ENCODE measurements at places on chromosomes 7 and 10.
A peak's percentile ranks its signal among the peaks of the same experiment; 100 is the strongest.

GRCh38 chr7:151051108-151051507 is 2.8 kb downstream of the ASIC3 start:
- no peak overlapping the region for H3K4me3 ChIP-seq
- no peaks in the 10 kb centered on the region for H3K36me3 ChIP-seq
- H3K4me1 ChIP-seq: peaks cover 3% of the 10 kb centered on the region
- H3K27ac ChIP-seq: no peak overlapping the region

DNA sequence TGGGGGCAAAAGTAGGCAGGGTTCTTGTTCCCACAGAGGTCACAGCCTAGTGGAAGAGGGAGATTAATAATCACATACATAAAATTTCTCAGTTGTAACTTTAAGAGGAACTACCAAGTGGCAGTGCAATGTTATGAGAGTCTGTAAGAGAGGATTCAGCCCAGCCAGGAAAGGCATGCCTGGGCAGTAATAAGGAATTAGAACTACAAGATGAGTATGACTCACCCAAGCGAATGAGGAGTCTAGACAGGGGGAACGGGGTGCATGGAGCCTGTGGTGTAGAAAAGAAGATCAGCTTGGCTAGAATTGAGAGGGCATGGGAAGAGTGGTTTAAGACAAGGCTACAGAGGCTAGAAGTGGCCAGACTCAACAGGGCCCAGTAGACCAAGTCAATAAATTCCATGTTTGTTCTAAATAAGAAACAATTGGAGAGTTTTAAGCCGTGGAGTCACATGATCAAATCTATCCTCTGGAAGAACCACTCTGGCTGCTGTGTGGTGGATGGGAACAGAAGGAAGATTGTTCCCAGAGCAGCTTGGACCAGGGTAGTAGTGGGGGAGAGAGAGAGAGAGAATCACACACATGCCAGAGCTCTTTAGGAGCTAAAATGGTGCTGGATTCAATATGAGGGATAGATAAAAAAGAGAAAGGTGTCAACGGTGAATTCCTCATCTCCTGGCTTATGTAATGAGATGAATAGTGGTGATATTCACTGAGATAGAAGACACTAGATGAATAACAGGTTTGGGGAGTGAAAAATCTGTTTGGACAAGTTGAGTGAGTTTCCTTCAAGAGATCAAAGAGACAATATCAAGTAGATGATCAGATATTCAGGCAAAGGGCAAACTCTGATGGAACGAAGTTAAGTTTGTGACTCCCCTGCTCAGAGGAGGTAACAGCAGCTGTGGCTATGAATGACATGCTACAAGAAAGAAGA is 265.1 kb downstream of the FGFR2 start:
- no peaks in the 10 kb centered on the region for H3K4me1 ChIP-seq
- no peak overlapping the region for H3K4me3 ChIP-seq
- no peaks in the 10 kb centered on the region for H3K36me3 ChIP-seq
- no peaks in the 10 kb centered on the region for H3K27me3 ChIP-seq

- no peaks in the 10 kb centered on the region for H3K27me3 ChIP-seq
- no peak overlapping the region for H3K27ac ChIP-seq
- ATAC-seq: no peak
- peaks cover 19% of the 10 kb centered on the region for H3K36me3 ChIP-seq
- H3K4me1 ChIP-seq: peaks cover 9% of the 10 kb centered on the region
- H3K4me3 ChIP-seq: no peak overlapping the region
Observed at GRCh38 chr7:48113275-48113674, 24.2 kb downstream of the UPP1 start.

GRCh38 chr7:100489824-100490223 is 6.1 kb downstream of the NYAP1 start:
- no peaks in the 10 kb centered on the region for H3K4me1 ChIP-seq
- ATAC-seq: peak; percentile 27
- no peak overlapping the region for H3K27ac ChIP-seq
- no peaks in the 10 kb centered on the region for H3K36me3 ChIP-seq
- H3K27me3 ChIP-seq: no peaks in the 10 kb centered on the region

DNA sequence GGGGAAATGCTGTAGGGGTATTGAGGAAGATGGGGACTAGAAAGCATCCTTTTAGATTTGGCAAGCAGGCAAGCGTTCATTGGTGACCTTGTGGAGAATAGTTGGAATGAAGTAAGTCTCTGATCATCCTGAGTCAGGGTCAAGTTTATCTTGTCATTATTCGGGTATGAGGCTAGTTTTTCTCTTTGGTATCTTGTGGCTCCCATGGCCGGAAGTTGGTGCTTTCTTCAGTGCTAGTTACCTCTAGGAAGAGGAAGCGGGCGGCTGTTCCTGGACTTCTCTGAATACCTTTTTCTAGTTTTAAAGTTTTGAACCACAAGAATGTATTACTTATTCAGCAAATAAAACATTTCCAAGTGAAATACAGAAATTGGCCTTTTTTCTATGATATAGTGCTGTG is 9.2 kb downstream of the CREM start:
- peaks cover 6% of the 10 kb centered on the region for H3K36me3 ChIP-seq
- H3K4me1 ChIP-seq: peaks cover 27% of the 10 kb centered on the region
- peak overlapping the region; percentile 78 for H3K27ac ChIP-seq
- H3K27me3 ChIP-seq: no peaks in the 10 kb centered on the region

DNA sequence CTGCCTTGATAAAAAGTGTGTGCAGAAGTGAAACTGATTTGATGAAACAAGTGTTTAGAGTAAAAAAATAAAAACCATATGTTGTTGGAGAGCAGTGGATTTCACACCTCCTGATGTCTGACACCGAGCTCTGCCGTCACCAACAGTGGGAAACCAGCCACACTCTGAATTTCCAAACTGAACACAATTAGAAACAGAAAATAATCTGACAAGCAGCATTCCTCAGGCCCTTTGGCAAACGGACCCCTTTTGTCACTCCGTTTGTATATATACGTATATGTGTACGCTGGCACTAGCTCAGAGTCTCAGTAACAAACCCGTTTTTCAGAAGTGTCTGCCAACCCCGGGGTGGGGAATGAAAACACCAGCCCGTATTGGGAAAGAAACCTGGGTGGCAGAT is 32.4 kb downstream of the TACC2 start:
- no peaks in the 10 kb centered on the region for H3K4me1 ChIP-seq
- no peak for ATAC-seq
- H3K36me3 ChIP-seq: no peaks in the 10 kb centered on the region
- H3K4me3 ChIP-seq: no peak overlapping the region

GRCh38 chr7:37915438-37915837 is 1.2 kb downstream of the SFRP4 start:
- ATAC-seq: no peak
- H3K27me3 ChIP-seq: peaks cover 50% of the 10 kb centered on the region
- H3K36me3 ChIP-seq: no peaks in the 10 kb centered on the region
- peaks cover 3% of the 10 kb centered on the region for H3K4me1 ChIP-seq
- H3K27ac ChIP-seq: no peak overlapping the region

DNA sequence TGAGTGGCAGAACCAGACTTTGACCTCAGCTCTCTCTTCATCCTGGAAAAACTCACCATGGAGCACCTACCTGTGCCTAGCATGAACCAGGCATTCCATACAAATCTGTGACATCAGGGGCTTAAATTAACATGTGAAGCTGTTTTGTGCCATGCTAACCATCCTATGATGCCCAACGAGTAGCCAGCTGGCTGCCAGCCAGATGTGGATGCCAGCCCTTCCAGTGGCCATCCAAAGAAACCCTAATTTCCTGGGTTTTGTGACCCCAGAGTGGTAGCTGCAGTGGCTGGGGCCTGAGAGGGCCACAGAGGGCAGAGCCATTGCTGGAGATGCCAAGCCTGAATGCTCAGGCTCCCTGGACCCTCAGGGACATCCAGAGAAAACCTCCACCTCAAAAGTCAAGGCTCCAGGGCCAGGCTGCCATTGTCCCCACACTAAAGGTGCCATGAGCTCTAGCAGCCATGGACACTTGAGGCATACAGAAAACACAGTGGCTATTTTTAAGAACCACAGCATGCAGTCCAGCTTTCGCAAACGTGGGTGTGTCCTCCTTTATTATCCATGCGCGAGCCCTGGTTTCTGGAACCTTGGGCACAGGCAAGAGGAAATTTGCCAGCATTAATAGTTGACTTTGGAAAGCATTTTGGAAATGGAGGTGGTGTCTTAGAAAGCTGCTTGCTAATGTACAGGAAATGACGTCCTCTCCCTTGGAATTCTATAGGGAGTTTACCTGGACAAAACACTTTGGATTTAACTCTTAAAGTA is 6.0 kb downstream of the CPXM2 start:
- no peaks in the 10 kb centered on the region for H3K36me3 ChIP-seq
- H3K27me3 ChIP-seq: peaks cover 18% of the 10 kb centered on the region
- no peak for ATAC-seq
- no peaks in the 10 kb centered on the region for H3K4me1 ChIP-seq

DNA sequence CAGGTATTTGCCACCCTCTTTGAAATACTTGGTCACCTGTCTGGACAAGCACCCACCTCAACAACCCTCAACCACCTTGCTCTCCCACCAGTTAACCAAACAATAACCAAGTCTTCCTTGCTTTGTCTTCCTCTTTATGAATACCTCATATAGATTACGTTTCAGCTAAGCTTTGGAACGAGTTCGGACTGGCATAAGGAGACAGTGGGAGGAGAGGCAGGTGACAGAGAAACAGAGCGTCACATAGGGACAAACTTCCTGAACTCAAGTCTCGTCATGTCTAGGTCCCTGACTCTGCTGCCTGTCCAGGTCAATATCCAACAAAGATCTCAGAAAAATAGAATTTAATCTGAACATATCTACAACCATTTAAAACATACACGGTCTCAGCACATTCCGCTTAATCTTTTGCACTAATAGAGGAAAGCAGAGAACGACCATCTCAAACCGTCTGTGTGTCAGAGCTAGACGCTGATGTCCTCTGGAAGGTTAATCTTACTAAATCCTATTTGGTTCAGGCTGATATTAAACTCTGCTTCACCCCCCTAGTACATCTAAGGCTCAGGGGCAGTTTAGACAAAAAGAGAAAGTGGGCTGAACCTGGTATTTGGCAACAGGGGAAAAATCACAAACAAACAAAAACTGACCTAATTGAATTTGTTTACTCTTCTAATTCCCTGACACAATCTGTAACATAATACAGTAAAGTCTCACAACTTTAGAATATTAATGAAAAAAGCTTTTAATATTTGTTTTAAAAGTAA is 26.4 kb upstream of the SVOPL start:
- H3K36me3 ChIP-seq: no peaks in the 10 kb centered on the region
- no peak overlapping the region for H3K4me3 ChIP-seq
- no peak for ATAC-seq
- no peak overlapping the region for H3K27ac ChIP-seq
- peaks cover 5% of the 10 kb centered on the region for H3K27me3 ChIP-seq
- H3K4me1 ChIP-seq: no peaks in the 10 kb centered on the region

DNA sequence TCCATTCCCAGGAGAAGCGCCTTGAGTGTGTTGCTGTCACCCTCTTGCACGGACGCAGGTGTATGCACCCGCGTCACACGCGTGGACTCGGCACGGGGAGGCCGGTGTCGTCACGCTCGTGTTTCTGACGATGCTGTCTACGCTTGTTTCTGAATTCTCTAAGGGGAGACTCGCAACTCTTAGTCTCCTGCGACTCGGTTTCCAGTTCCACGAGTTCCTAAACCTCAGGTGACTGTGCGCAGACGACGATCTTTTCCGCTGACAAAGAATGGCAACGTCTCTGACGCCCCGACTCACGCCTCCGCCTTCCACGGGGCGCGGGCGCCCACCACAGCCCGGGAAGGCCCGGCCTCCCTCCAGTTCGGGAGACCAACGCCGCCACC is 579 bp downstream of the IDI1 start:
- H3K27me3 ChIP-seq: no peaks in the 10 kb centered on the region
- ATAC-seq: peak; percentile 21
- H3K27ac ChIP-seq: peak overlapping the region; percentile 99
- H3K4me3 ChIP-seq: peak overlapping the region; percentile 97
- peaks cover 89% of the 10 kb centered on the region for H3K36me3 ChIP-seq

- H3K27ac ChIP-seq: peak overlapping the region; percentile 56
- no peaks in the 10 kb centered on the region for H3K36me3 ChIP-seq
- no peak for ATAC-seq
- H3K4me1 ChIP-seq: peaks cover 4% of the 10 kb centered on the region
- no peaks in the 10 kb centered on the region for H3K27me3 ChIP-seq
- no peak overlapping the region for H3K4me3 ChIP-seq
Observed at GRCh38 chr7:131225619-131226513, 101.8 kb upstream of the MKLN1 start.

GRCh38 chr7:32347244-32347828 is 142.8 kb downstream of the LSM5 start:
- H3K36me3 ChIP-seq: no peaks in the 10 kb centered on the region
- no peaks in the 10 kb centered on the region for H3K27me3 ChIP-seq

All from activated T-helper 17 cell treated with anti-CD3 and anti-CD28 coated beads, Interleukin-2, amount 50 U/mL, for 72 hours (primary cell).